ENCODE measurements at places on chromosomes 3 and 15. TPM values are rescaled to one million over a fixed set of nuclear protein-coding genes. Genes with fewer than 3 reads are reported as not detected.

Gene DNAH12
- total RNA-seq, result 0.02 TPM

GRCh38 chr3:30082652-30083051, 523.7 kb upstream of the TGFBR2 start:
- no peak overlapping the region for H3K4me3 ChIP-seq
- peak; percentile 28 for DNase-seq
- H3K27ac ChIP-seq, result no peak overlapping the region

Gene C3orf22
- not detected for total RNA-seq

Gene COL6A5
- total RNA-seq, result not detected

GRCh38 chr15:85034276-85034675, 52.6 kb downstream of the PDE8A start:
- H3K4me3 ChIP-seq, result no peak overlapping the region
- no peaks in the 10 kb centered on the region for H3K36me3 ChIP-seq
- peaks cover 6% of the 10 kb centered on the region for H3K4me1 ChIP-seq
- DNase-seq, result no peak
- H3K27me3 ChIP-seq, result no peaks in the 10 kb centered on the region

- H3K4me3 ChIP-seq, result no peak overlapping the region
- DNase-seq, result no peak
Observed at GRCh38 chr15:81897057-81897677, 148.7 kb downstream of the MEX3B start.

DNA sequence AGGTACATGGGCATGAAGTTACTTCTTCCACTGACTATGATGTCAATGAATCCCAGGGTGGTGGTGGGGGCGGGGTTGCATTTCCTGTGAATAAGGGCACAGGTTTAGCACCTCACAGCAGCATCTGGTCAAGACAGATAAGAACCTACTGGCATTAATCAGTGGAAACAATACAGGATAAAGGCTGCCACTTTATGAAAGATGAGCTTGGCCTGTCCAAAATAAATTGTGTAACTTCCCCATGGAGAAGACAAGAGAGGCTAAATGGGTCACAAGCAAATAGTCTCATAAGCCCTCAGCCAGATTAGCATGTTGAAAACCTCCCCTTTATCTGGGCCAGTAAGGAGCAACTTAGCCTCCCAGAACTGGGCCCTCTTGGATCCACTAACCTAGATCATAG, 27.4 kb upstream of the PLSCR2 start:
- H3K27me3 ChIP-seq, result no peaks in the 10 kb centered on the region
- H3K36me3 ChIP-seq, result no peaks in the 10 kb centered on the region
- DNase-seq, result no peak
- no peaks in the 10 kb centered on the region for H3K4me1 ChIP-seq
- H3K27ac ChIP-seq, result no peak overlapping the region
- no peak overlapping the region for H3K4me3 ChIP-seq

DNA sequence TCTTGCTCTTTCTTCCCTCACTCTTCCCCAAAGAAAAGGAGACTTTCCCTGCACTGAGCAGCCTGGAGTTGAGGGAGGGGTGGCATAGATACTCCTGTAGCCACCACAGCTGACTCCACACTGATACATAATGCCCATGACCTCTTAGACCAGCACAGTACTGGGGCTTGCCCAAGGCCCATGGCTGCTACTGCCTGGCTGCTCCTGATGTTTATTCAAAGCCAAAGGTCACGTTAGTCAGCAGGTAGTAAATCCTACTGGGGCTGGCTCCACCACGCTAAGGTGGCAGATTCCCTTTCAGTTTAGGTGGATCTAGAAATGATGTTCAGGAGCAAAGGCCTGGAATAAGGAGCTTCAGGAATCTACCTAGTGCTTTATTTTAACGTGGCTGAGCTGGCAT, 212.7 kb downstream of the C3orf38 start:
- H3K27ac ChIP-seq, result no peak overlapping the region
- no peak overlapping the region for H3K4me3 ChIP-seq
- H3K27me3 ChIP-seq, result no peaks in the 10 kb centered on the region

Gene SPRED1
- 32.3 TPM for total RNA-seq

Gene C3orf80
- not detected for total RNA-seq

Gene SI
- total RNA-seq, result not detected

DNA sequence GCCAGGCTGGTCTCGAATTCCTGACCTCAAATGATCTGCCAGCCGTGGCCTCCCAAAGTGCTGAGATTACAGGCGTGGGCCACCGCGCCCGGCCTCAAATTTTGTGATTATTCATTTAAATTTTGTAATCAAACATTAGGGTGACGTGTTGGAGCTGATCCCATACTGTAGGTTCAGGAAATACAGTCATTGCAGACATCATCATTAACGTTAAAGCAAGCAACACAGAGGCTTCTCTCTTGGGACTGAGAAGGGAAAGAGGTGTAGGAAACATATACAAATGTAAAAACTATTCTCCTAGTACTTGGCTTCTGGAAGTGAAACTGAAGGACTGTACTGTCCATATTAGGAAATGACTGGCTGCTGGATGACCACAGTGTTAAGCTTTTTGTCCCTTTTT, 11.1 kb upstream of the ARID3B start:
- H3K4me3 ChIP-seq, result no peak overlapping the region
- H3K27ac ChIP-seq, result no peak overlapping the region
- no peaks in the 10 kb centered on the region for H3K27me3 ChIP-seq
- peaks cover 14% of the 10 kb centered on the region for H3K4me1 ChIP-seq
- no peaks in the 10 kb centered on the region for H3K36me3 ChIP-seq

Data from neural progenitor cell (in vitro differentiated cells).